Caki2 (cell line): ENCODE measurements at places on chromosomes 12 and 14.
A peak's percentile ranks its signal among the peaks of the same experiment; 100 is the strongest.

GRCh38 chr14:99213527-99213971 is 58.4 kb downstream of the BCL11B start:
- DNase-seq: no peak

GRCh38 chr12:96392397-96392796 is 7.8 kb downstream of the CDK17 start:
- no peak for DNase-seq

GRCh38 chr12:4356041-4356327 is 23.5 kb downstream of the FGF23 start:
- DNase-seq: no peak

- DNase-seq: peak; percentile 91
Observed at GRCh38 chr12:65602610-65603295, 221.5 kb upstream of the HMGA2 start.

DNA sequence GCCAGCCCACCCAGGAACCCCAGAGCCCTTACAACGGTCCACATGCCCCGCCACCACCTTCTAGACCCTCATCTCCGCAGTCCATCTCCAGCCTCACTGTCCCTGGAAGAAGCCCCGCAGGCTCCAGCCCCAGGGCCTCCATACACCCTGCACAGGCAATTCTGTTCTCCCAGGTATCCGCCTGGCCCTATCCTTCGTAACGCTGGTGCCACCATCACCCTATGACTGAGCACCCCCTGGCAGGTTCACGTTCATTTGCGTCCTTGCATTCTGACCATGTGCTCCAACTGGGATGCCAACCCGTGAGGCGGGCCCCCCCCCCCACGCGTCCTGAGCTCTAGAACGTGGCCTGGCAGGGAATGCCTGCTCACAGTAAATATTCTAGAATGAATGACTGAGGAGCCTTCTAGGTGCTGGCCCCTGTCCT is 675 bp upstream of the SCARB1 start:
- no peak for DNase-seq

GRCh38 chr12:63814146-63814772 is 30.2 kb upstream of the SRGAP1 start:
- no peak for DNase-seq

- DNase-seq: no peak
Observed at GRCh38 chr12:120408771-120409170, 29.1 kb upstream of the COX6A1 start.

GRCh38 chr14:49363821-49364751 is 222.1 kb downstream of the RPS29 start:
- DNase-seq: no peak

DNA sequence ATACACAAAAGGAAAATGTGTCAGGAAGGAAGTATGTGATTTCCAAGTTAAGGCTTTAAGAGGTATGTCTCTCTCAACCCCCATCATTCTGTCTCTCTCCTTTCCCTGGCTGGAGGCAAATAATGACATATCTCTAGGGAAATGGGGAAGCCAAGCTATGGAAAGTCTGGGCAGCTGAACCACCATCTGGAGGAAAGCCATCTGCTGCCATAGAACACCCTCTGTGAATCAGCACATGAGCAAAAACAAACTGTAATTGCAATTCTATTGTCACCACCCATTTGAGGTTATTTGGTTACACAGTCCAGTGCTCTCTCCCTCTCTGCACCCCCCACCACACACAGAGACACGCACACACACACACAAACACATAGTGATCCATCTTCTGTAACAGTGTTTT is 766.2 kb downstream of the FLRT2 start:
- DNase-seq: peak; percentile 2

DNA sequence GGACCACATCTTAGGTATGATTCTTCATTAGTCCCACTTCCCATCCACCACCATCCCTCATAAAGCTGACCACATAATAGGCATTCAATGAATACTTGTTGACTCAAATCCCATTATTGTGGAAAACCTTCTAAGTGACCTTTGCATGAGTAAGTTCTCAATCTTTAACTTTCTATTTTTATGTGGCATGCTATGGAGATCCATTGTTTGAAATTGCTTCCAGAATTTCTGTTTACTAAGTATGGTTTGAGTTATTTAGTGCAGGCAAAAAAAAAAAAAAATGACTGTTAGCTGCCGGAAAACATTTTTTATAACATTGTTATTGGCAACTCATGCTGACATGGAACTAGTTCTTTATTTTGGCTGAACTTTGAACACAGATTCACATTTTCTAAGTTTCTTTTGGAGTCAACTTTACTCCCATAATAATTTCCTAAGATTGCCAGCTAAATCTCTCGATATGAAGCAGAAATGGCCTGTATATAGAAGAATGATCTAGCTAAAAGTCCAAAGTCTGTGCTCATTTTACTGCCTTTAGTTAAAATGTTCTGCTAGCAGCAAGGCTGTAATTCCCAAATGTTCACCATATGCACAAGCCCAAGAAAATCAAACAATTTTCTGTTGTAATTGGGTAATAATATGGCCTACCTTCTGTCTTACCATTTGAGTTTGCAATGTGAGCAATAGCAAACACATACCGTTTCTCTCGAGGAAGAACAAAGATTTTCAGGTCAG is 77.9 kb downstream of the PTGER2 start:
- peak; percentile 40 for DNase-seq

DNA sequence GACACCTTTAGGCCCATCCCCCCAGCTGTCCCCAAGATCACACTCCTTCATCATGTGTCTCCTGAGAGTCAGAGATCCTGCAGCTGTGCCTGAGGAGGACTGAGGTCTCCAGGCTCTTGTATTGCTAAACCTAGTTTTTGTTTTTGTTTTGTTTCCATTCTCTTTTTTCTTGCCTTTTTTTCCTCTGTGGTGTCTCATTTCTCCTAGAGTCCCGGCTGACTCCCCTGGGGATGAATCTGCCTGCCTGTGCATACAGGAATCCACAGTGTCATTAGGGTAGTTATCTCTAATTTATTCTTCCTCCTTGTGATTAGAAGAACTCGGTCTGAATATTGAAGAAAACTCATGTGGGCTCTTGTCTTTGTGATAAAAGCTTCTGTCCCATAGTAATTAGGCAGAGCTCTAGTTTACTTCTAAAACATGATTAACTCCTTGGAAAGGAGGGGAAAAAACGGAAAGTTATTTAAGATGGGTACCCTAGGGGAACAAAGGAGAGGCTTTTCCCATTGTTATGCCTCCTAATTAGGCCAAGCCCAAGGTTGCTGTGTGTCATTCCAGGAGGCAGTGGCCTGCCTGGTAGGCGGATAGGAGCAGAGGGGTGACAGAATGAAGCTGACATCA is 343.2 kb downstream of the ZFP36L1 start:
- DNase-seq: no peak

GRCh38 chr14:20343092-20343861 is at the start of gene PARP2:
PARP2 (plus strand) TSS chr14:20343635; CDS start chr14:20343642, 7 bp downstream.
- peak; percentile 100 for DNase-seq

DNA sequence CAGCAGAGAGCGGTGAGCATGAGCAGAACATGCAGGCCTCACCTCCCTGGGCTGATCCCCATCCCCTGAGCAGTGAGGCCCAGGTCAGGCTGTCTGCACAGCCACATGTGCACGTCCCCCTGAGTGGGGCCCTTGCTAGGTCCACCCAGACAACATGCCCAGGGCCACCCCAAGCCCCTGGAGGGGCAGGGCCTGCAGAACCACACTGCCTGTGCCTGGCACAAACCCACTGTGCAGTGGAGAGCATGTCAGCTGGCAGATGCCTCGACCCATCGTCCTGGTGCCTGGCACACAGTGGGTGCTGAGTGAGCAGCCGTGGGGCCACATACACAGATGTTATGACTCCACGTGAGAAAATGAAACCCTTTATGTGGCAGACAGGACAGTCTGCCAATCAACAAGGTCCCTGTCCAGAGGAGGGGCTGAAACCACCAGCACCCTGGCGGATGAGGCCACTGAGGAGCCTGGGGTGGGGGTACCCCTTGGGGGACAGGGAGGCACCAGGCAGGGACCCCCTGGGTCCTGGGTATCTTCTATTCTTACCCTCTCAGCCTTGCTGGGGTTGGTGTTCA is 8.3 kb downstream of the ANHX start:
- DNase-seq: no peak

DNA sequence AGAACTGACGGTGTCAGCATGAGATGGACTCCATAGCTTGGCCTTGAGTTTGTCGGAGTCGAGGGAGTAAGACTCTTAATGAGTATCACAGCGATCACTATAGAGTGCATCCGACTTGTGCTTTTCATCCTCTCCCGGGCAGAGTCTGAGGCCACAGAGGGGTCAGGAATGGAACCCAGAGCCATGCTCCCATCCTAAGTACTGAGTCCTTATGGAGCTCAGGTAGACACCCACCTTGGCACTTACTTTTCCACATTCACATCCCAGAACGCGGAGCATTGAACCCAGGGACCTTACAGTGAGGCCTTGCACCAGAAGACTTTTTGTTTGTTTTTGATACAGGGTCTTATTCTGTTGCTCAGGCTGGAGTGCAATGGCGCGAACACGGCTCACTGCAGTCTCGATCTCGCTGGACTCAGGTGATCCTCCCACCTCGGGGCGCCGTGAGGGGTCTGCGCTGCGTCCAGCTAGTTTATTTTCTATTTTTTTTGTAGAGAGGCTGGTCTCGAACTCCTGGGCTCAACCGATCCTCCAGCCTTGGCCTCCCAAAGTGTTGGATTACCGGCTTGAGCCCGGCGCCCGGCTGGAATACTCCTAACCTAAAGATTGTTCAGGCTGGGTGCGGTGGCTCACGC is 719 bp upstream of the SRSF9 start:
- DNase-seq: no peak

DNA sequence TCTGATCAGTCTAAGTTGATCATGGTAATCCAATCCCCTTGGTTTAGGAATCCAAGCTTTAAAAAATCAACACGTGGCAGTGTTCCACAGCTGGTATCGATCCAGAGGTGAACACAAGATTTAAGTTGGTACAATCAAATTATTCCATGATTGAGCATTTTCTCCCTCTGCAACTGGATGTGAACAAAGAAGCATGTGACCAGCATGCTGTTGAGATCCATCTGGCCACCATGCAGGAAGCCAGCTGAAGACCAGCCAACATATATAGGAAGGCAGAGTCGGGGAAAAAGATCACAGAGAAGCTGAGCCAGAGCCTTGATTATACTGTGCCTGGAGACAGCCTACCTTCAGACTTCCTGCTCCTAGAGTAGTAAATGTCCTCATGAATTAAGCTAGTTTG is 158.3 kb downstream of the SEC23A start:
- no peak for DNase-seq

DNA sequence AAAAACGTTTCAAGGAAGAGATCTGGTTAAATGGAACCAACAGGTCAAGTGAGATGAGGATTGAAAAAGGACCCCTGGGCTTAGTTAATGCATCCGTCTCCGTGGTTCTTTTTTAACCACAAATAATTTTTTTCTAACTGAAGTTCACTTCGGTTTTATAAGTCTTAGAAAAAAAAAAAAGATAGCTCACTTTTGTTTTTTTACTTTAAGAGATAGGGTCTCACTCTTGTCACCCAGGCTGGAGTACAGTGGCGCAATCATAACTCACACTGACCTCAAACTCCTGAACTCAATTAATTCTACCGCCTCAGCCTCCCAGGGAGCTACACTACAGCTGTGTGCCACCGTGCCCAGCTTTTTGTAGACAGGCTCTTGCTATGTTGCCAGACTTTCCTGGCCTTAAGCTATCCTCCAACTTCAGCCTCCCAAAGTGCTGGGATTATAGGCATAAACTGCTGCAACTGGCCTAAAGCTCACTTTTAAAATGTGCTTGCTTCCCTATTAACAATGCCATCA is 11.8 kb downstream of the HNRNPC start:
- DNase-seq: no peak

DNA sequence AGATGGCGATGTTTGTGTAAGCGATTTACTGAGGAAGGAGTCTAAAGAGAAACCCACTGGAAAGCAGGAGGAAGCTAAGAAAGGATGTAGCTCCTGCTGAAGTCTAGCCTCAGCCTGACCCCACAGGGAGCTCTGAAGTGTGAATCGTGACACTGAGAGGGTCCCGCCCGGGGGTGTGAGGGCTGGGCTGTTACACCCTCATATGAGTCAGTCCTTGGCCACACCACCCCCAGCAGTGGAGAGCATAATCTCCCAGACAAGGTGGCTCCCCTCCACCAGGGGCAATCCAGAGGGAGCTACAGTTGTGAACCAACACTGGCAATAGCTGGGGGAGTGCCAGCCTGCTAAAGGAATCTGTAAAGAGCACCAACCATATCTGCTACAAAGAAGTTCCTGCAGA is 31.5 kb downstream of the SVOP start:
- no peak for DNase-seq

GRCh38 chr12:49170924-49171323 is 18.0 kb downstream of the TUBA1A start:
- DNase-seq: no peak

DNA sequence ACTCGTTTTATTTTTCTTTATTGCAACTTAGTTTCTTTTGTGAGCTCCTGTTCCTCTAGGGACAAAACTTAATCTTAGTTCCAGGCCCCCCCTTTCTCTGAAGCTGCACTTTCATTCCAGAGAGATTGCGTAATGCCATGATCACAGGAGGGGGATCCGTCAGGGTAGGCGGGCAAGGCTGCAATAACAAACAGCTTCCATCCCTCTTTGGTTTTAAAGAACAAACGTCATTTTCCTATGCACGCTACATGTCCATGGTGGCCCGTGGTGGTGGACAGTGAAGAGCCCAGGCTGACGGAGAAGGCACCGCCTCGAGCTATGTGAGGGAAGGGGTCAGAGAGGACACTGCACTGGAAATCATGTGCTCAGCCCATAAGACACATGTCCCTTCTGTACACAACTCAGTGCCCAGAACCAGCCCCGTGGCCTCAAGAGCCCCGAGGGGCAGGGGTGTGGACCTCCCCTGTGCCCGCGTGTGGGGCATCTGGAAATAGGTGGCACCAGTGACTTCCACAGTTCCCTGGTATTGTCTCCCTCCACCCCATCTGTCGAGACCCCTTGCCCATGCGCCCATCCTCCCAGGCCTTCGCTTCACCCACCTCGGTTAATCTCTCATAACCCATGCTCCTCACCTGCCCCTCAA is 161.4 kb downstream of the ADGRD1 start:
- DNase-seq: no peak

- no peak for DNase-seq
Observed at GRCh38 chr14:63663428-63664341, 22.0 kb upstream of the WDR89 start.

GRCh38 chr14:34837801-34838322 is 37.3 kb downstream of the BAZ1A start:
- DNase-seq: no peak

GRCh38 chr14:72154645-72155378 is 222.6 kb downstream of the RGS6 start:
- no peak for DNase-seq

DNA sequence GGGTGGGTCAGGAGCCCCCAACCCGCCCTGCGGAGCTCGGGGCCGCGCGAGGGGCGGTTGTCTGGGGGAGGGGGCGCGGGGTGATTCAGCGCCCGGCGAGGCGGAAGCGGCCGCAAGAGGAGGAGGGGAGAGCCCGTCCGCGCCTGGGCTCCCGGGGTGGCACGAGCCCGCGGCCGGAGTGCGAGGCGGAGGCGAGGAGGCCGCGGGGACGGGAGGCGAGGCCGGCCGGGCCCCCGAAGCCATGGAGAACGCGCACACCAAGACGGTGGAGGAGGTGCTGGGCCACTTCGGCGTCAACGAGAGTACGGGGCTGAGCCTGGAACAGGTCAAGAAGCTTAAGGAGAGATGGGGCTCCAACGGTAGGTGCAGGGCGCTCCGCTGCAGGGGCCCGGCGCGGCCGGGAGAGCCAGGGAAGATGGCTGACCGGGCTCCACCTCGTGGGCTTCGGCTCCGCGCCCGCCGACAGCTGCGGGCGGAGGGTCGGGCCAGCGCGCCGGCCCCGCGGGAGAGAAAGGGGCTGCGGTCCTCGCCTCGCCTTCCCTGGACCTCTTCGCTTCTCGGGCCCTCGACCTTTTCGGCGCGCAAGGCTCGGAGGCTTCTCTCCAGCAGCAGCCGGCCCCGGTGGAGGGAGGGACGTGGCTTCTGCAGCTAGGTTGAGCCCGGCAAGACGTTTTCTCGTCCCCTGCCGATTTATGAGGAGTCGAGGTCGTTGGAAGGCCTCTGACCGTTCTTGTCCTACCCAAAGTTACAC is 677 bp downstream of the ATP2A2 start:
- peak; percentile 59 for DNase-seq
